Panc1 (cell line): ENCODE measurements at places on chromosomes 2 and 18. TPM values are rescaled to one million over a fixed set of nuclear protein-coding genes. Genes with fewer than 3 reads are reported as not detected.

Gene MAP4K3
- total RNA-seq, result 26.6 TPM

DNA sequence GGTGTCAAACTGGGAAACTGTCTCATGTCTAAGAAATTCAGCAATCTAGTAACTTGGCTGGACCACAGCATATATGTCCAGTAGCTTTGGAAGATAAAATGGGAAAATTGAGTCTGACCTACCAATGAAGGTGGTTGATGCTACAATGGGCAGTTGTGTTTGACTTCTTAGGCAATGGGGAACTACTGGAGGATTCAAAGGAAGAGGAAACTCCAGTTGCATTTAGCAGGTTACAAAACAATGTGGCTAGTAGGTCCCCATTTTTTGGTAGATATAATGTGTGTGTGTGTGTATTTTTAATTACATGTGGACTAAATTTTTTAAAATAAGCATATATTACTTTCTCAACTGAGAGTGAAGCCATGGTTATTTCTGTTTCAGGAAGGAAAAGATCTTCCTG lies 427.7 kb downstream of the NBAS start:
- no peak for DNase-seq

DNA sequence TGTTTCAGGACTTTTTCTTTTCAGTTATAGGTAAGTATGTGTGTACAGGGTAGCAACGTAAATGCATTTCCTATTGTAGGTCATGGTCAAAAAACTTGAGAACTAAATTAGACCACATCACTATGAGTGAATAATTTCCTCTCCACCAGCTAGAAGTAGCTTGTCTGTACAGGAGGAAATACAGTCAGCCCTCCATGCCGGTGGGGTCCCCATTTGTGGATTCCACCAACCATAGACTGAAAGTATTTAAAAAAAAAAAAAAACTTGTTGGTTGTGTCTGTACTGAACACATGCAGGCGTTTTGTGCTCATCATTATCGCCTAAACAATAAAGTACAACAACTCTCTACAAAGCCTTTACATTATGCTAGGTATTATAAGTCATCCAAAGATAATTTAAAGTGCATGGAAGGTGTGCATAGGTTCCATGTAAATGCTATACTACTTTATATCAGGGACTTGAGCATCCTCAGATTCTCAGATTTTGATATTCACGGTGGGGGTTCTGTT lies 94.2 kb upstream of the NDUFV2 start:
- DNase-seq, result no peak

Gene SCYGR6
- not detected for total RNA-seq

DNA sequence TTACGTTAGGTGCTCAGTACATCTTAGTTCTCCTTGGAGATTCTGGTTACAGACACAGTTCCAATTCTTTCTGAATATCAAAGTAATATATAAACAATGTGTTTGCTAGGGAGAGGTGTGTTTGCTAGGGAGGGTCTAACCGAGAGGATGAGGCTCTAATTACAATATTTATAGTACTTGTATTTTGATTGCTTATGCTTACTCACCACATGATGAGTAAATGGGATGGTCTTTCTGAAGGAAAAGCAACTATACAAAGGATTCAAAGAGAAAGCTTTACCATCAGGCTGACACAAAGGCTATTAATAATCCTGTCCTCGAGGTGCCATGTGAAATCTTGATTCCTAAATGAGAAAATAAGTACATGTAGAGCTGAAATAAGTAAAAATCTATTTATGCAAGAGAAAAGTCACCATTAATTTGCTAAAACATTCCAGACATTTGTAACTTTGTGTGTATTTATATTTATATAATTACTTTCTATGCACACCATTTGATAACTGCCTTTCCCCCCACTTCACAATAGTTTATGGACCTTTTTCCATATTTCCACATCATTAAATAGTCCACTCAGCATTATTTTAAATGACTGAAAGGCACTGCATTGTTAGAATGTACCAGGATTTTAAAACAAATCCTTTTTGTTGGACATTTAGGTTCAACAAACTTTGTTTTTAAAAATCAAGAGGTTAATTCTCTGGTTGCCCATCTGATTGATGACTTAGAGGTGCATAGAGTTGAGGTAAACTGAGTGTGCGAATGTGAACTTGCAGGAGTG lies 94.5 kb upstream of the FN1 start:
- no peak for DNase-seq

Gene NAT8
- not detected for total RNA-seq

DNA sequence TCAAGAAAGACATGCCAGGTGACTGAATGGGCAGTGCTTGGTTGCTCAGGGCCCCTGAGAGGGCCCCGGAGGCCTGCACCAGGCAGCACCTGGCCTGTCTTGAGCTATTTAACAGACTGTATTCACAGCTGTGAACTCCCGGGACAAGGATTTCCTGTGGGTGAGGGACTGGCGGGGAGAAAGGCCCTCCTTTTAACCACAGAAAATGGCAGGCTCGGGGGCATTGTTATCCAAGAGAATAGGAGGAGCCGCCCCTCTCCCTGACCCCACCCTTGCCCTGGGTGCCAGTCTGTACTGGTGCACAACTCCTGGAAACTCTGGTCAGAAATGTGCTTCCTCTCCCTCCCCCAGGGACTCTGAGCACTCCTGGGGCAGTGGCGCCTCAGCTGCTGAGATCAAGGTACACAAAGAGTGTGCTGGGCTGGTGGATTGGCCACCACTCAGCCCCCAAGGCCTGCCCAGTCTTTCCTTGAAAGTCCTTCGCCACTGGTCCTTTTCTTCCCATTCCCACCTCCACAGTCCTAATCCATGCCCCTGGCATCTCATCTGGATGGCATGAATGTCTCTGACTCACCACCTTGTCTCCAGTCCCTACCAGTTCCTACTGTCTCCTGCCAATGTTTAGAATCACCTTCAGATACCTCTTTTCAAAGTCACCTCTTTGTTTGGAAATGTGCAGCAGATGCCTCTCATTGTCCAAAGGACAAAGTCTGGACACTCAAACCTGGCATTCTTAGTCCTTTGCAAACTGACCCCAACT lies 19.6 kb upstream of the EPAS1 start:
- DNase-seq, result no peak
